Fibroblast of skin of right quadriceps (primary cell): ENCODE measurements at places on chromosomes 2 and 18.

GRCh38 chr2:181780657-181781056 lies 100.3 kb upstream of the NEUROD1 start:
- no peak for DNase-seq

- DNase-seq: peak; percentile 16
These were observed 1.2 kb downstream of the NEU2 start for GRCh38 chr2:233033672-233034071.

DNA sequence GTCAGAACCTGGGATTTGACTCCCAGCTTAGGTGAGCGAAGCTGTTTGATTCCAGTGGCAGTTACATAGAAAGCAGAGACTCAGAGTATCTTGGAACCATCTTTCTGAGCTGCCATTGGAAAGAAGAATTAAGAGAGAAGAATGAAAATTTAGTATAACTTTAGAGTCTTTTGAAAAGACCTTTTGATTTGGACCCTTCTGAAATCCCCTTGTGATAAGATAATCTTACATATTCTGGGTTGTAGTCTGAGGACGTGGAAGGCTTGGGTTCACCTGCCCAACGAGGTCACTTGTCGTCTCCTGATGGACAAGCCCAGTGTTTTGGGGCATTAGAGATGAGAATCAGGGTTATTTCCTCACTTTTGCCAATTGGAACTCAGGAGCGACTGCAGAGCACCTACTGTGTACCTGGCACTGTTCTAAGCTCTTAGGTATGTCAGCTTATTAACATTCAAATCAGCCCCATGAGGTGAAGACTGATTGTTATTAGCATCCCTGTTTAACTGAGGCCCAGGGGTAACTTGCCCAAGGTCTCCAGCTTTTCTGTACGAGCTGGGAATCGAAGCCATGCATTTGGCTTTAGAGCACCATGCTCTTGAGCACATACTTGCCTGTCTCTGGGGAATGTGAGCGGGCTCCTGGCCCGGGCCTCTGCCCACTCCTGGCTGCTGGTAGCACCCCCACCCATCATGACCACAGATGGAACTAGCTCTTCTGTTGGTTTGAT lies 2.9 kb downstream of the HK2 start:
- no peak for DNase-seq

DNA sequence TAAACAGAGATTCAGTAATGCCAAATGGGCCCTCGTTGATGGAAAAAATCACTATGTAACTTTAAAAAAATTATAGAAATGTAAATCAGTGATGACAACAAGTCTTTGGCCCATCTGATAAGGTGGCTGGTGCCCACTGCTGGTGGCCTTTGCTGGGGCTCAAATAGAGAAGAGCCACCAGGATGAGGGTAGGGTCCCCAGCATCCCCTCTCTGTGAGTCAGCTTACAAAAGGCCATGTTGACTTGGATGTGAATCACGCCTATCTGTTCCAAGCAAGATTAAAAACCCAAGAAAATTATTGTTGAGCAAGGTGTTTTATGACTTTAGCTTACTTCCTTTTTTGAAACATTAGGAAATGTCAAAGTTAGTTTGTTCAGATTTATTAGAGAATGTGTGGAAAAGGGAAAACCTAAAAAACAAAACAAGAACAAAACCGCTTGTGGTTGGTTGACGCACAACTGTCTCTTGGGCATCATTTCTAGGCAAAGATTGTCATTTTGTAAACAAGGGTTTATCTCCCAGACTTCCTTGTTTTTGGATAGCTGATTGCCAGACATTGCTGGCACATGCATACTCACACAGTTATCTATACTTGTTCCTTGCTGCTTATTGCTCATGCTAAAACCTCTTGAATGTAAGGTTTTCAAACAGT lies 53.7 kb upstream of the ZNF396 start:
- DNase-seq: no peak

DNA sequence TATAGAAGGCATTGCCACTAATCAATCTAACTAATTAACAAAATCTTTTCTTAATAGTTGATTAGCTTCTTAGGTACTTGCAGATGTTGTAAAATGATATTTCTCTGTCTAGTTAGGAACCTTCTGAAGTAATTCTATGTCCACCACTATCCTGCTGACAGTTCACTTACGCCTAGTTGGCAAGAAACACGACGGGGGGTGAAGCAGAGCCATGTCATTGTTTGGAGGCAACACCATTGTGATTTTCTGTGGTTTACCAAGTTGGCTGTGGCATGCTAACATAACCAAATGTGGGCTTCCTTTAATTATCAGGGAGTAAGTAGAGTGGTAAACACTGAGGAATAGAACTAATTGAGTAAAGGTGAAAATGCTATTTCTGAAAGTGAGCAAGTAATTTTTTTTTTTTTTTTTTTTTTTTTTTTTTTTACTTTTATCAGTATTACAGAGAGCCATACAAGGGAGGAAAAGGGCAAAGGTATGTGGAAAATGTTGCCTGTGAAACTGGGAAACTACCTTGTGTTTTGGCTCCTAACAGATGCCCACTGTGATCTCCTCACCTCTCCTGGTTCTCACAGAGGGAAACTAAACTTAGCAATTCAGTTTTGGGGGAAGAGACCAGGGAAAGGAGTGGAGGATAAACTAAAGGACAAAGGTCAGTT lies 126.8 kb downstream of the MEIS1 start:
- no peak for DNase-seq

GRCh38 chr2:30871980-30872789 lies 64.9 kb upstream of the CAPN13 start:
- DNase-seq: no peak

GRCh38 chr2:174959787-174960186 lies 45.4 kb downstream of the CHN1 start:
- DNase-seq: no peak
